T-helper 17 cell (primary cell): ENCODE measurements at places on chromosomes 6 and 20. TPM values are rescaled to one million over a fixed set of nuclear protein-coding genes. Genes with fewer than 3 reads are reported as not detected.

Gene MAS1
- not detected for total RNA-seq

Gene RBBP8NL
- total RNA-seq, result not detected

Gene MATN4
- not detected for total RNA-seq

Gene SRSF12
- total RNA-seq, result not detected

Gene LGSN
- total RNA-seq, result not detected

Gene HLA-DOB
- total RNA-seq, result 2.3 TPM

Gene BPIFB4
- total RNA-seq, result not detected

Gene MYLK4
- total RNA-seq, result 1.7 TPM

Gene KCNK16
- total RNA-seq, result not detected

Gene TMEM244
- 1.2 TPM for total RNA-seq

Gene INSM1
- not detected for total RNA-seq

Gene MED23
- total RNA-seq, result 60.4 TPM

Gene GABBR1
- total RNA-seq, result 139 TPM

Gene HLA-DQA2
- 3.4 TPM for total RNA-seq

Gene PGC
- total RNA-seq, result not detected

Gene SMOC2
- total RNA-seq, result not detected

Gene BMP2
- 0.07 TPM for total RNA-seq

Gene LCA5
- total RNA-seq, result 0.08 TPM

Gene SIRPB1
- 4.6 TPM for total RNA-seq

Gene WFDC2
- total RNA-seq, result 0.96 TPM

GRCh38 chr20:2888224-2888955 is 15.1 kb downstream of the PTPRA start:
- no peak for DNase-seq

DNA sequence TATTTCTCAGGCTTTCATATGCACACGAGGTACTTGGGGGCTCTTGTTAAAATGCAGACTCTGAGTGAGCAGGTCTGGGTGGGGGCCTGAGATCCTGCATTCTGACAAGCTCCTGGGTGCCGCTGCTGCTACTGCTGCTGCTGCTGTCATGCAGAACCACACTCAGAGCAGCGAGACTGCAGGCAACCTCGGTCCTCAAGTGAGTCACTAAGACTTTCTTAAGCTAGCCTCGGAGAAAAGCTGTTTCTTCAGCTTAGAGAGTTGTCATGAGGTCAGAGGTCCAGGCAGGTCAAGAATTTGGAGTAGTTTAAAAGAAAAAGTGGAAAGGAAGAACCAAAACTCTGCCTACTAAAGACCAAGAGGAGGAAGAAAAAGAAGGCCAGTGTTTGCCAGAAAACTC is 92.9 kb downstream of the SPTLC3 start:
- DNase-seq, result no peak

- DNase-seq, result no peak
These were observed 35.7 kb downstream of the SLC22A23 start for GRCh38 chr6:3421143-3421542.

GRCh38 chr6:52328303-52328662 is 33.7 kb upstream of the PAQR8 start:
- no peak for DNase-seq

GRCh38 chr20:42652266-42652665 is 537.4 kb downstream of the PTPRT start:
- no peak for DNase-seq

- no peak for DNase-seq
These were observed 32.3 kb upstream of the CITED2 start for GRCh38 chr6:139406577-139407343.

GRCh38 chr20:43975096-43975768 is 60.6 kb downstream of the TOX2 start:
- no peak for DNase-seq

GRCh38 chr6:27978705-27979104 is 21.7 kb downstream of the OR2B6 start:
- DNase-seq, result no peak

DNA sequence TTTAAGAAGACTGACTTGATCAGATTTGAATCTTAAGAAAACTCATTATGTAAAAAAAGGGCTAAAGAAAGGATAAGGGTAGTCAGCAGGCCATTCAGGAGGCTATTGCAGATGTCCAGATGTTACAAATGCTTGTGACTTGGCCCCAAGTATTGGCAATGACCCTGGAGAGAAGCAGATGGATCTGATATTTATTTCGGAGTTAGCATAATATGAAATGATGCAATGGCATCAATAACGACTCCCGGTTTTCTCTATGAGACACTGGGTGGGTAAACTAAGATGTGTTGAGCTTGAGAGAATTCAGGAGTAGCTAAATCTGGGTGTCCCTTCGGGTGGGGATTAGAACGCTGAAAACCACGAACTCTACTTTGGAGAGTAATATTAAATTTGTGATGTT is 149.7 kb downstream of the LAMA2 start:
- no peak for DNase-seq

GRCh38 chr20:5652626-5653553 is 97.3 kb upstream of the SHLD1 start:
- DNase-seq, result no peak

DNA sequence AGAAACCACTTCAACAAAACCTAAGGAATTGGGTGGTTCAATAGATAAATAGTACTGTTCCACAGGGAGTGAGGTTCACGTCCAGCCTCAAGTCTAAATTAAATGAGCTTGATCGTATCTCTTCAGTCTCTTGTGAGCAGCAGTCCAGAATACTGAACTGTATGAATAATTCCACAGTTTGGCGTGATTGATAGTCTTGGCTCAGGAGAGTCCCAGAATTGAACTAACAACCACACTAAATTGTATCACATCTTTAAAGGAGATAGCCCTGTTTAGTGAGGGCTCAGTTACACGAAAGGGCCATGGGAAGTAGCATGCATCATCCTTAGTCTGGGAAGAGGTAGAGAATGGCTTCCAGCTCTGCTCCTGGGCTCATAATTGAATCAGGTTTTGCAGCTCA is 224.6 kb downstream of the PACRG start:
- DNase-seq, result no peak

GRCh38 chr20:15491575-15491974 is 1081.7 kb downstream of the KIF16B start:
- DNase-seq, result no peak

GRCh38 chr6:328136-328670 is 35.9 kb downstream of the DUSP22 start:
- DNase-seq, result no peak

- no peak for DNase-seq
These were observed 49.3 kb upstream of the SCAF8 start for GRCh38 chr6:154683756-154684523.

DNA sequence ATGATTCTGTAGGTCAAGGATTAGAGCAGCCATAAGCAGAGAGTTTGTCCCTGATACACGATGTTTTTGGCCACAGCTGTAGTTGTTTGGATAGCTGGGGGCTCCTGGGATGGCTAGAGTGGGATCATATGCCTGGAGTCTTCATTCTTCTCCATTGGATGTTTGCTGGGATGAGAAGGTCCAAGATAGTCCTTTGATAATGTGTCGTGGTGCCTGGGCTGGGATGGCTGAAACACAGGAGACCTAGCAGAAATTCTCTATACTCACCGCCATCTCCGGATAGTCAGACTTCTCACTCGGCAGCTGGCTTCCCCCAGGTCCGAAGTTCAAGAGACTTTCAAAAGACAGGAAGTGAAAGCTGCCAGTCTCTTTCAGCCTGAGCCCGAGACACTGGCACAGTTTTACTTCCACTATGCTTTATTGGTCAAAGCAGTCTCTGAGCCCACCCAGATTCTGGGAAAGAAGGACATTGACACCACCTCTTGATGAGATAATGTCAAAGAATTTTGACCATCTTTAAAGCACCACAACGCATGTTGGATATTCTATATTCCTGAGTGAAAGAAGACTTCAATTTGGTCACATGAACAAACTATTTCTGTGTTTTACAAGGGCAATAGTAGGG is 16.0 kb downstream of the MARCKS start:
- DNase-seq, result no peak
